ENCODE measurements at places on chromosomes 7 and 10.

- no peak for DNase-seq
Measured at GRCh38 chr7:141074162-141074991, 513 bp downstream of the TMEM178B start.

DNA sequence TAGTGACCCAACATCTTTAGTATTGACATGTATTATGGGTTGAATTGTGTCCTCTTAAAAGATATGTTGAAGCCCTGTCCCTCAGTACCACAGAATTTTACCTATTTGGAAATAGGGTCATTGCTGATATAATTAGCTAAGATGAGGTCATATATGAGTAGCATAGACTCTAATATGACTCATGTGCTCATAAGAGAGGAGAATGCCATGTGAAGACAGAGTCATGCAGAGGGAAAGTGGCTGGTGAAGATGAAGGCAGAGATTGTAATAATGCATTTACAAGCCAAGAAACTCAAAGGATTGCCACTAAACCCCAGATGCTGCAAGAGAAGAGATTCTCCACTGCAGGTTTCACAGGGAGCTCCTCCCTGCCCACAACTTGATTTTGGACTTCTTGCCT, 496.4 kb downstream of the KIF20B start:
- peak; percentile 66 for DNase-seq

- peak; percentile 12 for DNase-seq
Measured at GRCh38 chr7:12728192-12728538, 40.7 kb downstream of the ARL4A start.

- no peak for DNase-seq
Measured at GRCh38 chr7:40536421-40536820, 401.6 kb downstream of the SUGCT start.

DNA sequence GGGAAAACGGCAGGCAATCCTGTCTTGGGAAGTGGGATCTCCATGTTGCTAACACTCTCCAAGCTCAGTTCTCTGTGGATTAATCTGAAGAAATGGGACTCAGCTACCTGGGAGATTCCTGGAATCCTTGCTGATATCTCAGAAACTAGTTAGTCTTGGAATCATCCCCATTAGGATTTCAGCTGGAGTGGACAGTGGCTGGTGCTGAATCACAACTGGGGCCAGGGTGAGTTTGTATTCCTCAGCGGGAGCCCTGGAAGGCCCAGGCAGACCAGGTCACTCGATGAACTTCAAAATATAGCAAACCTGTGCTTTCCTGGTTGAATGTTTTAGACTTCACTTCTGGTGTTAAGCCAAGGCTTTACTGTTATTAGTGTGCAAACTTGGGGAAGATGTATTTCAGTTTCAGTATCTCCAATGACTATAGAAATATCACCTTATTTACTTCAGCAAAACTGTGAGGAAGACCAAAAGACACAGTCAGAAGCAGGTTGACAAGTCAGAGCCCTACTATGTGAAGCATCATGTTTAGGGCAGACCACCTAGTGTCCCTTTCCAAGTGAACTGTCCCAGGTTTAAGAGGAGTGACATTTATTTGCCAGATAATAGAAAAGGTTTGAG, 126.1 kb downstream of the AOAH start:
- DNase-seq = no peak

DNA sequence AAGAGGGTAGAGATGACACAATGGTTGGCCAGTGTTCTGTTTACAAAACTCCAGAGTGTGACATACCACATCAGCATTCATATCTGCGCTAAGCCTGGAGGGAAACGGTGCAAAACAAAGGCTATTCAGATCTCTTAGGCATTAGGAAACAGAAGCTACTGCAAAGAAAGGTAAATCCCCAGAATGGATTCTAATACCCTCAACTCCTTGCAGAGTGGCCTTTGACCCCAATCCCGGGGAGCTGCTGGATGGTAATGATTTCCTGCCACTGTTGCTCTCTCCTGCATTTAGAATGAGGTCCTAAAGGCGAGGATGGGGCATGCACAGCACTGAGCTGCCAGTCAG, 65.2 kb downstream of the AOAH start:
- no peak for DNase-seq

- peak; percentile 6 for DNase-seq
Measured at GRCh38 chr10:91162050-91162494, 58.4 kb upstream of the PCGF5 start.

- DNase-seq = peak; percentile 63
Measured at GRCh38 chr10:112230325-112230988, 46.9 kb upstream of the GPAM start.

GRCh38 chr10:19702215-19702614, 114.0 kb upstream of the PLXDC2 start:
- DNase-seq = peak; percentile 53

DNA sequence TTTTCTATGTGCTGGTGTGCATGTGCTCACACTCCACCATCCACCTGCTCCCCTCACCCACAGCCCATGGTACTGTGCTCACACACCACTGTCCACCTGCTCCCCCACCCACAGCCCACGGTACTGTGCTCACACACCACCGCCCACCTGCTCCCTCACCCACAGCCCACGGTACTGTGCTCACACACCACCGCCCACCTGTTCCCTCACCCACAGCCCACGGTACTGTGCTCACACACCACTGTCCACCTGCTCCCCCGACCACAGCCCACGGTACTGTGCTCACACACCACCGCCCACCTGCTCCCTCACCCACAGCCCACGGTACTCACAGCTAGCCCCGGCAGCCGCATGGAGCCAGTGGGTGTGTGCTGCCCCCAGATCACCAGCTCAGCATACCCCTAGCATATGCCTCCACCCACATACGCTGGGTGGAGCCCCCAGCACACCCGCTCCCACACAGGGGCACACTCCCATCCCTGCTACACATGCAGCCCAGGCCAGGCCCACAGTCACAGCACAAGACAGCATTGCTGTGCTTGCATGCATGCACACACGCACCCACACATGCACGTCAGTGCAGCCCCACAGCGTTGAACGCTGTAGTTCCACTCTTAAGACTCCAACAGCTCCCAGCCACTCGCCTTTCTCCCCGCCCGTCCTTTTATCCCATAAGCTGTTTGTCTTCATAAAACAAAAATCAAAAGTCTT, 62.0 kb downstream of the PAX2 start:
- DNase-seq = no peak

GRCh38 chr10:50788951-50789945, 49.5 kb downstream of the ASAH2B start:
- DNase-seq = peak; percentile 49

DNA sequence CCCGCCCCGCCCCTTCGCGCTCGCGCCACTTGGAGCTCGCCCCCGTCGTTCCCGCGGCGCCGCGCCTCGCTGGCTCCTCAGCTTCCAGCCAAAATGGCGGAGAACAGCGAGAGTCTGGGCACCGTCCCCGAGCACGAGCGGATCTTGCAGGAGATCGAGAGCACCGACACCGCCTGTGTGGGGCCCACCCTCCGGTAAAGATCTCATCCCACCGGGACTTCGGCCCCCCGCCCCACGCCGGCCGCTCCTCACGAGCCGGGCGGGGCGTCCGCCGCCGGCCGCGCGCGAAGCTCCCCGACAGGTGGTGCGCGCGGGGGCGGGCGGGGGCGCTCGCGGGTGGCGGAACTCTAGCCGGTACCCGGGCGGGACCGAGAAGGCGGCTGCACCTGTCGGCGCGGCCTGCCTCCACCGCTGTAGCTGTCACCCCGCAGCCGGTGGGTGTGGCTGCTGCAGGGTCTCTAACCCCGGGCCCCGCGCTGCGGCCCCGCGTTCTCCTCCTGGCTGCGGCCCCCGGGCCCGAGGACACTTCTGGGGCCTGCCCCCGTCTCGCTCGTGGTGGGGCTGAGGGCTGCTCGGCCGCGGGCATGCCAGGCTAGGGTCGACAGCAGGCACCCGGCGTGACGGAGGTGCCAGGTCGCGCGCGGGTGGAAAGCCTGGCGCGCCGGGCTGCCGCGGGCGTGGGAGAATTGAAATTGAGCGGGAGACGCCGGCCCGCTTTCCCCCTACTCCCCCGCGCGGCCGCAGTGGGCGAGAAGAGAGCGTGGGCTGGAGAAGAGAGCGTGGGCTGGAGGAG, at the start of gene EXOC6:
Gene EXOC6 (plus strand): TSS at position 80 of the 793 bp plus-strand sequence. CDS start 14 bp downstream, at position 94.
- DNase-seq = peak; percentile 64

DNA sequence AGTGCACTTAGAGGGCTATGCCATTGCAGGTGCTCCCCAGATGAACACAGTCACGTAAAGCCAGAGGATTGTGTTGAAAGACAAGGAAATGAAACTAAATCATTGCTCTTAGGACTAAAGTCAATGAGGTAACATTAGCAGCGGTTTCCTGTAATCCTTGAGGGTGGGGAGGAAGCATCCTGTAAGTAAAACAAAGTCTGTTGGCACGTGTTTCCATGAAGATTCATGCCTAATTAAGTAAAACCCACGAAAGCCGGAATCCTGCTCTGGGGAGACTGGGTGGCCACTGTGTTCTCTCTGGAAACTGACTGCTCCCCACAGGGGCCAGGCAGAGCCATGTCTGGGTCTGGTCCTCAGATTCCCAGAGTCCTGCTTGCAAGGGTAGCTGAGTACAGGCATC, 18.3 kb downstream of the STEAP1B start:
- DNase-seq = peak; percentile 45

GRCh38 chr7:2314209-2314955, at the start of gene SNX8:
Gene SNX8 (minus strand): TSS chr7:2314441. CDS start chr7:2314421, 20 bp downstream.
- DNase-seq = peak; percentile 79

DNA sequence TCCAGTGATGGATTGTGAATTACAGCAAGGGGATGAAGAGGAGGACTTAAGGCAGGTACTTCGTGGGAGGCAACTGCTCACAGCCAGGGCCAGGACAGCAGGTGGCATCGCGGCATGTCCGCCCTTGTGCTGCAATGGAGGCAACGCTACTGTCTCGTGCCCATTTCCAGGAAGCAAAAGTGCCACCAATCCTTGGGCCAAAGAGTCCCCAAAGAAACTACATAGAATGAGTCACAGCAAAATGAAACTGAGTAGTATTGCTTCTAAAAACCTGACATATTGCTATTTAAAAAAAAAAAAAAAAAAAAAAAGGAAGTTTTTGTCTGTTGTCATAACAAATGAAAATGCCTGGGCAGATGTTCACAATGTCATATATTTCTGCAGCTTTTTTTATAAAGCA, 46.6 kb downstream of the RSU1 start:
- no peak for DNase-seq

- DNase-seq = peak; percentile 98
Measured at GRCh38 chr7:140541513-140542227, 62.4 kb upstream of the MKRN1 start.

GRCh38 chr7:112701456-112701855, 88.7 kb downstream of the TMEM168 start:
- no peak for DNase-seq

GRCh38 chr10:125023862-125024496, 82.1 kb downstream of the ZRANB1 start:
- DNase-seq = no peak

DNA sequence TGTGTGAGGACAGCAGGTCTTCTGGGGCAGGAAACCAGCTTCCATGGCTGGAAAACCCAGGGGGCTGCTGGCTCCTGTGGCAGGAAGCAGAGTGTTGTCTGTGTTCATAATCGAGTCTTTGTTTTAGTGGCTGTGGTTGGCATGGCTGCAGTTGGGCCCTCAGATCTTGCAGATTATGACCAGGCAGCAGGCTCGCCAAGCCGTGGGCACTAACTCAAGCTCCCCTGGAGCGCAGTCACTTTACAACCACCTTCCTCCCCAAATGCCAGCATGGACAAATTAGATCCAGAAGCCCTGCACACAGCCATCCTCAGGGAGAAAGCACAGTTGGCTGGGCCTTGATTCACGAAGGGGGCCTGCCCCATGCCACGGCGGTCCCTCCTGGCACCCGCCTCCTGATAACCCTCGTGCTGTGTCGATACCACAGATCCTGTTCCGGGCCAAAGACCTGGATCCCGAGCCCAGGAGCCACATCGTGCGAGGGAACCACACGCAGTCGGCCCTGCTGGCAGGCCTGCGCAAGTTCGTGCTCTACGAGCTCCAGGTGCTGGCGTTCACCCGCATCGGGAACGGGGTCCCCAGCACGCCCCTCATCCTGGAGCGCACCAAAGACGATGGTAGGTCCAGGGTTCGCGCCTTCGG, 552.5 kb upstream of the FOXK1 start:
- DNase-seq = no peak

GRCh38 chr10:126397640-126398382, 9.5 kb upstream of the ADAM12 start:
- DNase-seq = peak; percentile 99

GRCh38 chr7:13981070-13981469, 8.4 kb downstream of the ETV1 start:
- peak; percentile 97 for DNase-seq

- no peak for DNase-seq
Measured at GRCh38 chr7:12138421-12138820, 72.7 kb upstream of the TMEM106B start.

- peak; percentile 51 for DNase-seq
Measured at GRCh38 chr7:55053651-55054571, 35.1 kb downstream of the EGFR start.

DNA sequence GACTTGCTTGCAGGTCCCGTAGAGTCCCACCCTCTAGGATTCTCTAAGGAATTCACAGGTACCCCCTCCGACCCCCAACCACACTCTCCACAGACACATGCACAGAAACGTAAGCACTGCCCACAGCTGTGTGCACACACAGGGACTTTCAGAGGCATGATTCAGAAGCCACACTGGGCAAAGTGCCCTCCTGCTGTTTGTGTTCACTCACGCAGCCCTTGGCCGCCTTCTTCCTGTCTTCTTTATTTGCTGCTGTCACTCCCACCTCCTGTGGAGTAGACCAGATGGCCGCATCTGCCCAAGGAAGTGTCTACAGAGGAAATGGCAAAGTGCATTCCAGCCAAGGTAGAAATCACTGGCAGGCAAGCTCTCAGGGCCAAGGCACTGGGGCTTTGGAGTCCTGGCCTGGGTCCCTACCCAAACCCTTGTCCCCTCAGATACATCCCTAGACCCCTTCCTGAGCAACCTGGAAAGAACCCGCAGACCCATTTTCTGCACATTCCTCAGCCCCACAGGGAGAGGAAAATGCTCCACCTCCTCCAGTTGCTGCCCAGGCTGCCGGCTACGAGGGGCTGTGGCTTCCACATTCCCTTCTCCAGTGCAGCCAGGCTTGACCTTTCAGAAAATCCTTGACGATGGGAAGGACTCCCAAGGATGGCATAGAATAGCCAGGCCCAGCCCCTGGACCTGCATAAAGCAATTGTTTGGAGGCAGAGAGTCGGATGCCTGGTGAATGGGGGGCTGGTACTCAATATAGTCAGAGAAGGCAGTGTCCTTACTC, 21.6 kb upstream of the GIMAP8 start:
- DNase-seq = peak; percentile 80

DNA sequence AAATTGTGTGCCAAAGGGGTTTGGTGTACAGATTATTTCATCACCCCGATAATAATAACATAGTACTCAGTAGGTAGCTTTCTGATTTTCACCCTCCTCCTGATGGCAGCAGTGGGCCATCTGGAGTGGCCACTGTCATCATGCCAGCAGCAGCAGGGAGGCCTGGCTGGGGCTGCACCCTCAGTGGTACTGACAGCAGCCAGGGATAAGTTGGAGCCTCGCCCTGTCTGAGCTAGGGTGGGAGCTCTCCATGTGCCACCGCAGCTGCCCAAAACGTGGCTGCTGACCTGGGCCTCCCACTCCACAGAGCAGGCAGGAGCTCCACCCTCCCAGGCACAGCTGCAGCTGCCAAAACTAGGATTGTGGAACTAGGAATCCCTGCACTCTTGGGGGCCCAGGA, 700.8 kb upstream of the KCND2 start:
- no peak for DNase-seq

- DNase-seq = peak; percentile 3
Measured at GRCh38 chr10:96411716-96412320, 53.0 kb upstream of the OPALIN start.

- no peak for DNase-seq
Measured at GRCh38 chr7:54678763-54679489, 80.1 kb downstream of the SEC61G start.
